Renal pelvis (tissue), 12 donors: ENCODE measurements at places on chromosomes 7 and 10. TPM values are rescaled to one million over a fixed set of nuclear protein-coding genes. Genes with fewer than 3 reads are reported as not detected.

- DNase-seq = no peak
Observed at GRCh38 chr10:51800121-51800520, 100.7 kb upstream of the CSTF2T start.

- DNase-seq = peak; percentile 39
Observed at GRCh38 chr7:126803060-126803665, 449.6 kb downstream of the GRM8 start.

DNA sequence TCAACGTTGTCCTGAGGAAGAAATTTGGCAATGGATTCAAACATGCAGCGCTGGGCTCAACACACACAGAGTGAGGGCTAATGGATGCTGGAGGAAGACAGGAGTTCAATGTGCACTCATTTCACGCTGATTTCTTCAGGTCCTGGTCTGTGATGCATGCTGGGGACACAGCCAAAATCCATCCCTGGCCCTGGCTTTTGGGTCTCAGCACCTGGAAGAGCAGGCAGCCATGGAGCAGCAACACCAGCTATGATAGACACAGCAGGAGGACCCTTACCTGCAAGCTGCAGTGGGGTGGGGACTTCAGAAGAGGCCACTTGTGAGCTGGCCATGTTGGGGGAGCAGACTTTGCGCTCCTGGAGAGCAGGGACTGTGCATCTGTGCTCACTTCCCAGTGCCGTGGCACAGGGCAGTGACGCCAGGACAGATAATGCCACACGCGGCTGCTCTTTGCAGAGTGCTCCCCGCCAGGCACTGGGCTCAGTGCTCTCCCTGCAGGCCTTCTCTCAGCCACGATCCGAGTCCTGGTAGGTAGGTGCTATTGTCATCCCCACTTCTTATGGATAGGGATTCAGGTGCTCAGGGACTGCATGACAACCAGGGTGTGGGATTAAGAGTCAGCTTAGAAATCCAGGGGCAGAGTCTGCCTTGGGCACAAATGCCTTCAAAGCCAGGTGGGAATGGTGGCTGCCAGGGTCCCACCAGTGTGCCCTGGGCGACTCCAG lies 138.8 kb upstream of the UNC5B start:
- DNase-seq = no peak

The CARD11 gene
- 1.9 TPM for polyA plus RNA-seq

The MSANTD7 gene
- polyA plus RNA-seq = 17.8 TPM
